ENCODE measurements at places on chromosomes 4 and X. TPM values are rescaled to one million over a fixed set of nuclear protein-coding genes. Genes with fewer than 3 reads are reported as not detected.
A peak's percentile ranks its signal among the peaks of the same experiment; 100 is the strongest.

DNA sequence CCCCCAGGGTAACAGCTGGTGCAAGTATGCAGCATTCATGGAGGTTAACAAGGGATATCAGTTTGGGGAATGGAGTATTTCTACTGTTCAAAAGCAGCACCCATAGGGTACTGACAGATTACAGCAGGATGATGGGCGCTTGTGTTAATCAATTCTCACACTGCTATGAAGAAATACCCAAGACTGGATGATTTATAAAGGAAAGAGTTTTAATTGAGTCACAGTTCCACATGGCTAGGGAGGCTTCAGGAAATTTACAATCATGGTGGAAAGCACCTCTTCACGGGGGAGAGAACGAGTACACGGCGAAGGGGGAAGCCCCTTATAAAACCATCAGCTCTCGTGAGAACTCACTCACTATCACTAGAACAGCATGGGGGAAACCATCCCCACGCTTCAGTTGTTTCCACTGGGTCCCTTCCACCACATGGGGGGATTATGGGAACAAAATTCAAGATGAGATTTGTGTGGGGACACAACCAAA, 64.1 kb downstream of the TNIP2 start:
- peaks cover 88% of the 10 kb centered on the region for H3K36me3 ChIP-seq
- no peak for DNase-seq
- no peak overlapping the region for H3K27ac ChIP-seq
- H3K27me3 ChIP-seq, result no peaks in the 10 kb centered on the region
- H3K4me3 ChIP-seq, result no peak overlapping the region

DNA sequence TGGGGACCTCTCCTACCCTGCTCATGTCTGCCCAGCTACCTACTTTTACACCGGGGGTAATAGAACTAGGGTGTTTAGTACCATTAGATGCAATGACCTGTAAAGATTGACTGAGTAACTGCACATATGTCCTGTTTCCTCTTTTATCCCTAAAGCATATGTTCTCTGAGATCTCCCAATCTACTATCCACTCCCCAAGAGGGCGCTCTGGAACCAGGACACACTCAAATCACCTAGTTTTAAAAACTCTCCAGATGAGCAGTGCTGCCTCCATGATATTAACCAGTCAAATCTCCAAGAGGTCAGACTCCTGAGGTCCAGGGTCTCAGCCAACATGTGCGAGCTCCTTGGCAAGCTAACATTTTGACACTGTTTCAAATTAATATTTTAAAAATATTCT, 87.0 kb upstream of the TSPAN5 start:
- no peaks in the 10 kb centered on the region for H3K27me3 ChIP-seq
- no peak overlapping the region for H3K27ac ChIP-seq
- H3K36me3 ChIP-seq, result no peaks in the 10 kb centered on the region
- no peak overlapping the region for H3K4me3 ChIP-seq
- DNase-seq, result no peak
- H3K4me1 ChIP-seq, result no peaks in the 10 kb centered on the region

DNA sequence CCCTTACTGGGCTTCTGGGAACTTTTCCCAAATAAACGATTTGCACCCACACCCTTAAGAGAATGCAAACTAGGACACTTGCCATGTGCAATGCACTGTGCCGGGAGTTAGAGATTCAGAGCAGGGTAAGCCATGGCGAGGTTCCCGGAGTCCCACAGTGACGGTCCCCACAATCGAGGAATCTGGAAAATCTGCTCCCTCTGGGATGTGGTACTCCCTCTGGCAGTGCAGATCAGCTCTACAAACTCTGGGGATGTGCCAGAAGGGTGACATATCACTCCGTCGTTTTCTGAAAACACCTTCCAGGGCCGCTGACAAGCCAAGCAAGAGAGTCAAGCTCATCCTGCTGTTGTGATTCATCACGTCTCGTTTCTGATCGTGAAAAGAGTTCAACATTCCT, 537.5 kb downstream of the BCOR start:
- H3K36me3 ChIP-seq, result no peaks in the 10 kb centered on the region
- H3K4me1 ChIP-seq, result no peaks in the 10 kb centered on the region
- no peak overlapping the region for H3K27ac ChIP-seq
- H3K4me3 ChIP-seq, result no peak overlapping the region

DNA sequence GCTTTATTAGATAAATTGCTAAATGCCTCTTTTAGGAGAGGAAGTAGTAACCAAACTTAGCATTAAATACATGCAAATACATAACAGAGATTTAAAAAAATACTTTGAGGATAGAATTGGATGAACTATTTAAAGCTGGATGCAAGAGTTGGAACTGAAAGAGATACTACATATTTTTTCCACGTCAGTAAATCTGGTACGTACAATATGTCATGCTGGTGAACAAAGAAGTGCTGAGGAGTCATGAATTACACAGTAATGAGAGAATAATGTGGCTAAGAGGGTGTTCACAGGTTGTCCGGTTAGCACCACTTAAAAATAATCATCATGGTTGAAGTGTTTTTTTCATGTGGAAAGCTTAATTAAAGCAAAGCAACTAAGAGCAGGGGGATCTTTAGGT, 184.1 kb upstream of the FRMPD4 start:
- H3K27ac ChIP-seq, result no peak overlapping the region
- H3K36me3 ChIP-seq, result no peaks in the 10 kb centered on the region
- no peak for DNase-seq
- H3K27me3 ChIP-seq, result no peaks in the 10 kb centered on the region

DNA sequence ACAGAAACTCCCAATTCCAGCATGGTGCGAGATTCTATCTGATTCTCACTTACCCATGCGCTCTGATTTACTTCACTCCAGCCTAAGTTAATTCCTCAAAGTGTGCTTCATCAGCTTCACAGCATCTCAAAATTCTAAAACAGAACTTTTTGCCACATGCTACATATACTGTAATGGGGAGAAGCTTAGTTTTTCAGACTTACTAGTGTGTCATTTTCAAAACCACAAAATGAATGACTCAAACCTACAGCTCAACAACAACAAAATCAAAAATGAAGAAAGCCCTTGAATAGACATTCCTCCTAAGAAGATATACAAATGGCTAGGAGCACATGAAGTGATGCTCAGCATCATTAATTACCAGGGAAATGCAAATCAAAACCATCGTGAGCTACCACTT, 14.9 kb downstream of the IRF2 start:
- no peak overlapping the region for H3K27ac ChIP-seq
- H3K4me1 ChIP-seq, result peaks cover 82% of the 10 kb centered on the region
- no peak for DNase-seq
- H3K36me3 ChIP-seq, result no peaks in the 10 kb centered on the region
- no peaks in the 10 kb centered on the region for H3K27me3 ChIP-seq
- H3K4me3 ChIP-seq, result no peak overlapping the region

DNA sequence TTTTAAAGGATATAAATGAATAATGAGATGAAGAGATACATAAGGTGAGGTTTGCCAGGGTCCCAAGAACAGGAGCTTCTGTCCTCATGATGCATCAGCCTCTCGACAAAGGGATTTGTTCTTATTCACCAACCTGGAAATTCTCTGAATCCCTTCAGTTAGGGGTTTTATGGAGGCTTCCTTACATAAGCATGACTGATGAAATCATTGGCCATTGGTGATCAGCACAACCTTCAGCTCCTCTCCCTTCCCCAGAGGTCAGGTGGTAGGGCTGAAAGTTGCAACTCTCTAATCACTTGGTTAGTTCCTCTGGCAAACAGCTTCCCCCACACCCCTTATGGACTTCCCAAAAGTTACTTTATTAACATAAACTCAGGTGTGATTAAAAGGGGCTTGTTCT, 222.0 kb downstream of the SPRY1 start:
- no peaks in the 10 kb centered on the region for H3K27me3 ChIP-seq
- no peaks in the 10 kb centered on the region for H3K36me3 ChIP-seq
- no peak overlapping the region for H3K27ac ChIP-seq
- no peak overlapping the region for H3K4me3 ChIP-seq
- no peak for DNase-seq

DNA sequence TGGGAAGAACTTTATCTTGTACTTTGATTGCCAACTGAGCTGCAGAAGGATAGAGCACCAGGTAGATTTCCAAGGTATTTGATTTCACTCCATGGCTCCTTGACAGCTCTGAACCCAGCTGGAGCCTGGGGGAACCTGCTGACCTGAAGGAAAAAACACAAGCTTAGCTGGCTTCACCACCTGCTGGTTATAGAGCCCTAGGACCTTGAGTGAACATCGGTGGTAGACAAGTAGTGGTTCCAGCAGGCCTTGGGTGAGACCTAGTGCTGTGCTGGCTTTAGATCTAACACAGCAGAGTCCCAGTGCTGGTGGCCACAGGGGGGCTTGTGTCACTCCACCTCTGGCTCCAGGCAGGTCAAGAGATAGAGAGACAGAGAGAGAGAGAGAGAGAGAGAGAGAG, 1102.6 kb downstream of the ADGRL3 start:
- no peaks in the 10 kb centered on the region for H3K4me1 ChIP-seq
- H3K27ac ChIP-seq, result no peak overlapping the region
- no peak overlapping the region for H3K4me3 ChIP-seq
- H3K36me3 ChIP-seq, result no peaks in the 10 kb centered on the region

DNA sequence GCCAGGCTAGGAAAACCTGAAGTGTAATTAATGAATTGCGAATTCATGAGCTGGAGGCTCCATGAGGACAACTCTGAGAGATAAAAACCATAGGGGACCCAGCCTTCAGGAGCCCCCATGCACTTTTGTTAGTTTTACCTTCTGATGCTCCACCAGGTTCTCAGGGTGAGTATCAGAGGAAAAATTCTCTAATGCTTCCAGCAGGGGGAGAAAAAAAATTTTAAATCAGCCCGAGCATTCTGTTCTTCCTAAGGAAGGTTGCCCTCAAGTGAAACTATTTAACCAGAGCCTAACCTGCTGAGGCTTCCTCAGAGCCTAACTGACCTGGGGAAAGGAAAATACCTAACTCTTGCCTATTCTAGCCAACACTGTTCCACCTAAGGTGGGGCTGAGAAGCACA, 552.6 kb downstream of the PPARGC1A start:
- no peak for DNase-seq
- H3K36me3 ChIP-seq, result no peaks in the 10 kb centered on the region
- H3K4me1 ChIP-seq, result peaks cover 11% of the 10 kb centered on the region
- H3K4me3 ChIP-seq, result no peak overlapping the region
- H3K27me3 ChIP-seq, result no peaks in the 10 kb centered on the region

DNA sequence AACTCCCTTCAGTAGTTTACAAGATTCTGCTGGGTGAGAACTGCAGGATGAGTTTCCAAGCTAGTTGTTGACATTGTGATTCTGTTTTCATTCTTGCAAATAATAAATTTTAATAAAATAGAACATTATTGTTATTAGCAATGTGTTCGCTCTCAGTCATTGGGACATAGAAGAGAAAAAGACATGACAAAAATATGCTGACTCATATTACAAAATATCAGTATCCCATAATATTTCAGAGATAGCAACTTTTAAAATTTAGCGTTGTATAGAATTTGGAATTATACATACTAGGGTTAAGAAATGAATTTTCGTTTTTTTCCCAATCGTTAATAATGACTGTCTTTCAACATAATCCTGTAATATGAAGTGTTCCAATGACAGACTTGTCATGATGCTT, 45.4 kb downstream of the KIT start:
- DNase-seq, result no peak
- H3K27ac ChIP-seq, result no peak overlapping the region
- H3K4me1 ChIP-seq, result no peaks in the 10 kb centered on the region

DNA sequence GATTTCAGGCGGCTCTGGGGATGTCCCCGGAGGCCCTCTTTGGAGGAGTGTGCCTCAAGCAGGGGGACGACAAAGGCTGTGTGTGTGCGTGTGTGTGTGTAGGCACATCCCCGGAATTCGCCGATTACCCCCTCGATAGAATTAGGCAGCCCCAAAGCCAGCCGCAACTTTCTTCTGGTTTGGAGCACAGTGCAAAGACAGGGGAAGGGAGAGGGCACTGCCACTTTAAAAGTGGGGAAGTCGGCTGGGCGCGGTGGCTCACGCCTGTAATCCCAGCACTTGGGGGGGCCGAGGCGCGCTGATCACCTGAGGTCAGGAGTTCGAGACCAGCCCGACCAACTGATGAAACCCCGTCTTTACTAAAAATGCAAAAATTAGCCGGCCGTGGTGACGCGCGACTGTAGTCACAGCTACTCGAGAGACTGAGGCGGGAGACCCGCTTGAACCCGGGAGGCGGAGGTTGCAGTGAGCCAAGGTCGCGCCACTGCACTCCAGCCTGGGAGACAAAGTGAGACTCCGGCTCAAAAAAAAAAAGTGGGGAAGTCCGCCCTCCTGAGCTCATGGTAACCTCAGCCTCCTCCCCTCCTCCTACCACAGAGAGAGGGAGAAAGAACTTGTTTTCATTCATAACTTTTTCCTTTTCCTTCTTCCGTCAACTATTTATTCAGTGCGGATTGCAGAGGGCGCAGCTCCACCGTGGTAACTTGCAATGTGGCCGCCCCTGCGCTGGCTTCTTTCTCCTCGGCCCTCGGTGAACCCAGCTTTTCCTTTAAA, 2.4 kb downstream of the SPRY1 start:
- peaks cover 42% of the 10 kb centered on the region for H3K36me3 ChIP-seq
- peak overlapping the region; percentile 95 for H3K27ac ChIP-seq
- peak overlapping the region; percentile 87 for H3K4me3 ChIP-seq
- no peaks in the 10 kb centered on the region for H3K27me3 ChIP-seq

- DNase-seq, result no peak
- no peaks in the 10 kb centered on the region for H3K27me3 ChIP-seq
- H3K27ac ChIP-seq, result no peak overlapping the region
These were observed 512.3 kb downstream of the FAT4 start for GRCh38 chr4:125826801-125827695.

DNA sequence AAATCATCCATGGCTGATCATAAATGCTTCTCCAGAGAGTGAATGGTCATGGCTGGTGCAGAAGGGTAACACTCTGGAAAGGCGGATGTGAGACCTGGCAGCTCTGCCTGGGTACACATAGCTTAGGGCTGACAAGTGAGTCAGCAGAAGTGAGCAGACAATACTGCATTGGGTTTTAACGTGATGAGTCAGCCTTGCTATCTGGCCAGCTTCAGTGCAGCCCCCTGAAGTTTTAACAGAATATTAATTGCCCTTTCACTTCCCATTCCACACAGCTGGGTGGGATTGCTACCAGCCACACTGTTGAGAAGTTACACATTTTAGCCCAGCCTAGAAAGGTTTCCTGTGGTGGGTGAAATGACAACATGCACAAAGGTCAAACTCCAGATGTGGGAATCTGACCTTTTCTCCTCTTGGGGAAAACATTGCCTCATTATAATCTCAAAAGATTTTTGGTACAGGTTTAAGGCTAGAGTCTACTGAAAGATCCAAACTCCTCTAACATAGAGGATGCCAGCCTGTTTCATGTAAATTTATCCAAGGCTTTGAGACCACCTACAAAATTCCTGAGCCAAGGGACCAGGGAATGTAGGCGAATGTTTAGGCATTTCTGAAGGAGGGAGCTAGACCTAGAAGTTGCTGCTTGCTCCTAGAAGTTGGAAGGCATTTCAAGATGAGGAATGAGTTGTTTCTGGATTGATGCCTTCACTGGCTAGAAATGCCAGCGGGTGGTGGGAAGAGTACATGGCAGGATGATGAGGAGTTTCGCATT, 230.3 kb upstream of the PGRMC2 start:
- H3K4me3 ChIP-seq, result no peak overlapping the region
- no peaks in the 10 kb centered on the region for H3K27me3 ChIP-seq
- peaks cover 47% of the 10 kb centered on the region for H3K4me1 ChIP-seq
- peak; percentile 40 for DNase-seq
- peak overlapping the region; percentile 64 for H3K27ac ChIP-seq

GRCh38 chrX:10636337-10636736, 16.0 kb upstream of the MID1 start:
- peak overlapping the region; percentile 23 for H3K27ac ChIP-seq
- H3K27me3 ChIP-seq, result no peaks in the 10 kb centered on the region
- DNase-seq, result no peak
- H3K4me1 ChIP-seq, result no peaks in the 10 kb centered on the region
- no peaks in the 10 kb centered on the region for H3K36me3 ChIP-seq

The TAPT1 gene
- total RNA-seq, result 35.3 TPM

The CLTRN gene
- 0.66 TPM for total RNA-seq

The PTPN13 gene
- 3.8 TPM for total RNA-seq

The ARR3 gene
- not detected for total RNA-seq

The RBMX gene
- 77.2 TPM for total RNA-seq

The SOD3 gene
- 64.2 TPM for total RNA-seq

The CTAG2 gene
- not detected for total RNA-seq

Data from left ventricle myocardium inferior (tissue), 1 donor.